ENCODE measurements at places on chromosomes 7 and 10.

DNA sequence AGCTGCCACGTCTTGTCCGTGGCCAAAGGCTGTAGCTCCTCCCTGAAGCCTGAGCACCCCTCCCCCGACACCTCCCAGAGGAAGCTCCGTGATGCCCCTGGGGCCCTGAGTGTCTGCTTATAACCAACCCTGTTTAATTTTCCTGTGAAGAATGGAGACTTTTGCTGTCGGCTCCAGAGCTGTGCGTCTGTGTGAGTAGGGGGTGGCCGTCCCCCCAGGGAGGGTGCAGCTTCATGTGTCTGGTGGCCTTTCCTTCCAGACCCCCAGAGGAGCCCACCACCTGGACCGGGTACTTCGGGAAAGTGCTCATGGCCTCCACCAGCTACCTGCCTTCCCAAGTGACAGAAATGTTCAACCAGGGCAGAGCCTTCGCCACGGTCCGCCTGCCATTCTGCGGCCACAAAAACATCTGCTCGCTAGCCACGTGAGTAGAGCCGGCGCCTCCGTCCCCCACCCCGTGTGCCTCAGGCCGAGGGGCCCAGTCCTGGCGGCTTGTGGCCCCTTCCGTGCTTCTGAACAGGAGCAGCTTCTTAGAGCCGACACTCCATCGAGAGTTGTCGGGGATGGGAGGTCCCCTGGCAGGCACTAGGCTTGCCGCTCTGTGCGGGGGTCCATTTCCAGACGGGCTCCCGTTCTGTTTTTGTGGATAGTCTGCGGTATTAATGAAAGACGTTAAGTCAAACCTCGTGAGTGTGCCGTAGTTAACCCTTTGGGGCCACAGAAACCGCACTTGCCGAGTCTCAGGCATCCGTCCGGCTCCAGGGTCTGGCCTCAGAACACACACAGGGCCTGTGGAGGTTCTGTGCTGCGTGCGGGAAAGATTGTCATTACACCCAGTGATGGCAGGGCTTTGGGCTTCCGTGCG, 37.1 kb downstream of the WIPI2 start:
- DNase-seq: no peak

DNA sequence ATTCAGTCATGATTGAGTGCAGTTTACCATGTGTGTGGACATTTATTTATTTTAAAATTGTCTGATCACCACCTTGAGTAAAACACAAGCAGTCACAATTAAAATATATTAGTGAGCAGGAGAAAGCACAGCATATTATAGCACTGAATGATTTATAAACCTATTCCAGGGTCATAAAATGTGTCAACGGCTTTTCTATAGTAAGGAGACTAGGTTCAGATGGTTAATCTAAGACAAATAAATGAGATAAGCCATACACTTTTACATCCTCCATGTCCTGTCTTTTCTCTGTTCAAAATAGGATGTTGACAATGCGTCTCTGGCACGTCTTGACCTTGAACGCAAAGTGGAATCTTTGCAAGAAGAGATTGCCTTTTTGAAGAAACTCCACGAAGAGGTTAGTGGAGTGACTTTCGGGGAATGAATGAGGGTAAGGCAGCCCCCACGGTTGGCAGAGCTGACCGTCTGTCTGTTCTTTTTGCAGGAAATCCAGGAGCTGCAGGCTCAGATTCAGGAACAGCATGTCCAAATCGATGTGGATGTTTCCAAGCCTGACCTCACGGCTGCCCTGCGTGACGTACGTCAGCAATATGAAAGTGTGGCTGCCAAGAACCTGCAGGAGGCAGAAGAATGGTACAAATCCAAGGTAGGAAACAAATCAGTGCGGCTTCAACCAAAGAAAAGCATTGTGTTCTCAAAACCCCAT, 5.4 kb downstream of the VIM start:
- DNase-seq: no peak

DNA sequence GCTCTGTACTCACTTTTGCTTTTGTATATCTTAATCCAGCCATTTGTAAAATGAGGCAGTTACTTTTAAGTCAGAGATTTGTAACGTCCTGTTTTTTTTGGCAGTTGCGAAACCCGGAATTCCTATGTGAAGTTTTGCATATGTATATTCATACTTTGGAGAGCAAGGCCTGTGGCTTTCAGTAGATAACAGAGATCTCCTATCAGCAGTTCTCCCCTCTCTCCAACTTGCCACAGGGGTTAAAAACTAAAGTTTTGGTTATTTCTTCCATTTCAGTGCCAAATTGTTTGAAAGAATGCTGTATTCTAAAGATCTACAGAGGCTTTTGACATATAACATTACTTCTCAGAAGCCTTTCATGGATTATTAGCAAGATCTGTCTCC, 102.4 kb downstream of the EXOC4 start:
- no peak for DNase-seq

- no peak for DNase-seq
Observed at GRCh38 chr10:99880080-99880835, 97.8 kb downstream of the ABCC2 start.

- no peak for DNase-seq
Observed at GRCh38 chr7:51428217-51428887, 111.7 kb upstream of the COBL start.

DNA sequence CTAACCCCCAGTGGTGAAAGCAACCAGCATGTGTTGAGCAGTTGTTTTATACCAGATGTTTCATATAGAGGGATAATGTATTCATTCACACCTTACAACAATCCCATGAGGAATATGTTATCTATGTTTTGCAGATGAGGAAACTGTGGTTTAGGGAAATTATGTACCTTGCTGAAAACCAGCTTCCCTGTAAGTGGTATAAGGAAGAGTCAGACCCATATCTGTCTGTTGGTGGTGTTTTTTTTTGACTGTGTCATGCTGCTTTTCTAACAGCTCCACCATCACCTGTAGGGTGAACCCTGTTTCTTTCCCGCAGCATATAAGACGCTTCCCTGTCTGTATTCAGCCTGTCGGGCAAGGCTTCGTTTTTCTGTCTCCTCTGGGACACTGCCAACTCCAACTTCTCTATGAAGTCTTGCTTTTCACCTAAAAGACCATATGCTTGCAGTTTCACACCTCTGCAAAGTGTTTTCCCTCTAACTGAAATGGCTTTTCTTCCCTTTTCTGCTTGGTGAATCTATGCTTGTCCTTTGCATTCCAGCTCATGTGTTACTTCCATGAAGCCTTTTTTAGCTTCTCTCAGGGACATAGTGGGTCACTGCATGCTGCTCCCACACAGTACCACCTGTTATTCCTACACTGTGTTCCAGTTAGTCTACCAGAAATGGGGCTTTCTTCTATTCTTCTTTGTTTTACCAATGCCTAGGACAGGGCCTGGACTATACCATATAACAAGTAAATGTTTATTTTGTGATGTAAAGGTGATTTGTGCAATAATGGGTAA, 92.8 kb downstream of the ST7 start:
- no peak for DNase-seq

DNA sequence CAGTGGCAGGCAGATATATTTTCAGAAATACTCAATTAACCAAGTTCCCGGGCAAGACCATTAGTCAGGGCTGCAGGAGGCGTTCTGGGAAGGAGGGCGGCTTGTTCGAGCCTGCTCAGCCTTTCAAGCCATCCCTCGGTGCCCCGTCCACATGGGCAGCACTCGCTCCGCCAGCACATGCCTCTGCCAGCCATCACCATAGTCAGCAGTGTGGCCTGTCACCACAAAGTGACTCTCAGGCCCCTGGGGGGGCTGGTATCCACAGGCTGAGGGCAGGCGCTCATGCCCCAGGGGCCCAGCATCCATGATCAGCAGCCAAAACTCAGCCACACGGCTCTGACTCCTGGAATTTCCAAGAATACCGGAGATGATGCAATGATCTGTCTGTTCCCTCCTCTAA, 81.9 kb downstream of the CHST15 start:
- no peak for DNase-seq

DNA sequence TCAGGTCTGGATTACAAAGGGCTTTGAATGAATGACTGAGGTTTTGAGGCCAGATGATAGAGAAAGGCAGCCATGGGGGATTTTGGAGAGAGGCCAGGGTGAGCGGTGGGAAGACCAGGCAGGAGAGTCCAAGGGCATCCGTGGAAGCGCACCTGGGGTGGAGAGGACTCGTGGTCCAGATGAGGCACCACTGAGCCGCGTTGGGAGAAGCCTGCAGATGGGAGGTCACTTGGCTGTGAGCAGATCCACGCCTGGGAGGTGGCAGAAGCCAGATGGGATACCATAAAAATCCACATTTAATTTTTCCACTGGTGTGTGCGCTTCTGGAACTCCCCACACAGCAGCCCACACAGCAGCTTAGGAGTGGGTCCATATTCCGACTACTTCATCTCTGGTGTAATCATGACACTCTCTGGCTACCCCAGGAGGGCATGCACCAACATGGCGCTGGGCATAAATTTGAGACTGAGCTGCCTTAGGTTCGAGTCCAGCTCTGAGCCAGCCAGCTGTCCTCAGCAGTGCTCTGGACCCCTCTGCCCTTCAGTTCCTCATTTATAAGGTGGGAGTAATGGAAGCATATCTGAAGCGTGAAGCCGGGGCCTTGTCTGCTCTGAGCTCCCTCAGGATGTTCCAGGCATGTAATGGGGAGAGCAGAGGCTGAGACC, 90.2 kb upstream of the FAM20C start:
- no peak for DNase-seq

GRCh38 chr10:116783011-116783655, 40.8 kb upstream of the HSPA12A start:
- DNase-seq: no peak

GRCh38 chr10:20117471-20117870, 301.2 kb downstream of the PLXDC2 start:
- DNase-seq: no peak

- no peak for DNase-seq
Observed at GRCh38 chr7:25642849-25643248, 414.6 kb upstream of the NPVF start.

- DNase-seq: no peak
Observed at GRCh38 chr7:124411796-124412195, 353.8 kb downstream of the GPR37 start.

- DNase-seq: no peak
Observed at GRCh38 chr10:70884741-70885140, 3.6 kb downstream of the PCBD1 start.

DNA sequence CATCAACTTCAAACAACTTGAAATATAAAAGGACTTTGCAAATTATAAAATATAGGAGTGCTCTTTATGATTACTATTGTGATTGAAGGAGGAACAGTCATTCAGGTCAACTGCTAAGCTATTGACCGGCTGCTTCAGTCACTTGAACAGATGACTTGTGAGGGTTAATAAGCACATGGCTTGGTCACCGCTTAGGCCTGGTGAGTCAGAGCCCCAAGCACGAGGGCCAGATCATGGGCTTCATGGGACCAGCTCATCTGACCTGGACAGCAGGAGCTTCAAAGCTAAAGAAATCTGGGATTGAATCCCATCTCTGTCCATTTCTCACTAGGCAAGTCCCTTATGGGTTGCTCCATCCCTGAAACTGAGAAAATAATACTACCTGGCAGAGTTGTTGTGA, 60.4 kb upstream of the ADO start:
- DNase-seq: no peak

DNA sequence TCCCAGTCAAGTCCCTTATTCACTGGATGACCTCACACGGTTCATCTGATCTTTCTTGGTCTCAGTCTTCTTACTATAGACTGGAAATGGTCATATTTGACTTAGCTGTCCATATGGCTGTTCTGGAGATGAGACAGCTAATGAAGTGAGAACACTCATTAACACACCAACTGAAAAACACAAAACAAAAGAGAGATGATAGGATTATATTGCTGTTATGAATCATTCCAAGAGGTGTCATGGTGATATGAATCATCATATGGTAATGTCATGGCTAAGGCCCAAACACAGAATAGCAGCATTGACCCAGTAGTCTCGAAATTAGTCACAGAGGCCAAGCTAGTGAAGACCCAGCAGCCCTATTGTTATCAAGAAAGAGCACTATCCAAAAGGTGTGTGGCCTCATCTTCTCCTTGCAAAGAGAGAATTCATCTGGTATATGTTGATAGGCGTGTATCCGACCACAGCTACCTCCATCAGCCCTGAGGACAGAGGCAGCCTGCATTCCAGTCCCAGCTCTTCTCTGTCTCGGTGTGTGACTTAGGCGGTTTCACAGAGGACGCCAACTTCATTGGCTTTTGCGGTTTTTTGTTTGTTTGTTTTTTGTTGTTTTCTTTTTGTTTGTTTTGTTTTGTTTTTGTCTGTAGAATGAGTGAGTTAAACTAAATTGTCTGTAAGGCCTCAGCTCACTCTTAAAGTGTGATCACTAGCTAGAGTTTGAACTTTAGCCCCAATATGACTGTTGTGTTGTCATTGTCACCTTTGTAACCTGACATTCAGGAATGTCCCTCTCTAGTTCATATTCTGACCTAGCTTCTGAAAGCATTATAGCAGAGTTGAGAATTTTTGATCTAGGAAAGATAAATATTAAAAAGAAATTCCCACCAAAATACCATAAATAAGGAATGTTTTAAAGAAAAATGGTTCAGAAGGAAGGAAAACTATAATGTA, 97.4 kb upstream of the PDCD4 start:
- no peak for DNase-seq

DNA sequence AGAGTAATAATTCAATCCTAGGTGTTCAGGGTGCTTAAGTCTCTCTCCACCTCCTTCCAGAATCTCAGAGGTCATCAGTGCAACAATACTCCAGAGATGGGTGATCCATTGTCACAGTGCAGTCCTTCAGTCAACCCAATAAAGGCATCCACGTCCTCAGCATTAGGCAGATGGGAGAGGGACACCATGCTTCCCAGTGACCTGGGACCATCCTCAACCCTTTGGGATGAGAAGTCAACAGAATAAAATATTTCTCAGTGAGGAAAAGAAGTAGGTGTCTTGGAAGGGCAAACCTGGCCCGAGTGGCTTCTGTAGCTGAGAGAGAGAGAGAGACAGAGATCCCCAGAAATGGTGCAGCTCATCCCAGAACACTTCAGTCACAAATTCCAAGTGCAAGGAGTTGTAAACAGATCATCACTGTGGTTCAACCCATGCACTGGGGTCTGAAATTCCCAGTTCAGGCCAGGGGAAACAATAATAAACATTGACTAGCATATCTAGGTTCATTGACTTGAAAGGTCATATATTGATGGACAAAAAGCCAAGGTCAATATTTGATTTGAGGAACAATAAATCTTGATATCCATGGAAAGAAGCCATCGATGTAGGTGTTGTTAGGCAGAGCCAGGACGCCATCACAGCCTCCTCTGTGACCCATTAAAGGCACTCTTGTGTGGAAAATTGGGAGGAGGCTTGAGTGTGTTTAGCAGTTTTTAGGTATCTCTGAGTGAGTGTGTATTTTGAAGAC, 256.0 kb upstream of the ZMIZ1 start:
- no peak for DNase-seq

DNA sequence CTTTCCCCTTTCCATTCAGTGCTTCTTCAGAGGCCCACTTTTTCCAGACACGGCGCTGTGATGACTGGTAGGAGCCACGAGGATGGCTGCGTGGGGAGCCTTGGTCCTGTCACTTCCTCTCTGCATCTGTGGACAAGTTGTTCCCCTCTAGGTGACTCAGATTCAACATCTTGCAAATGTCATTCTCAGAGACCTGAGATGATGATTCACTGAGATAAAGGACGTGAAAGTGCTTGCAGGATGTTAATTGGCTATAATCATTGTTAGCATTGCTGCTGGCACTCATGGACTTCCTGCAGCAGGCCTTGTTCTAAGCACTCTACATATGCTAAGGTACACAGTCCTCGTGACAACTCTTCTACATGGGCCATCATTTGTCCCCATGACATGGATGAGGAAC, 489.8 kb upstream of the ZMIZ1 start:
- no peak for DNase-seq

Data from activated CD4-positive, alpha-beta T cell treated with anti-CD3 and anti-CD28 coated beads for 1 hour (primary cell).